ENCODE measurements at places on chromosomes 2 and 18. TPM values are rescaled to one million over a fixed set of nuclear protein-coding genes. Genes with fewer than 3 reads are reported as not detected.

- no peak overlapping the region for H3K27ac ChIP-seq
- H3K36me3 ChIP-seq, result no peaks in the 10 kb centered on the region
- H3K4me3 ChIP-seq, result no peak overlapping the region
- H3K4me1 ChIP-seq, result no peaks in the 10 kb centered on the region
- H3K27me3 ChIP-seq, result no peaks in the 10 kb centered on the region
These were observed 196.5 kb downstream of the SATB2 start for GRCh38 chr2:199261239-199261638.

- H3K27ac ChIP-seq, result no peak overlapping the region
- no peak overlapping the region for H3K4me3 ChIP-seq
- H3K27me3 ChIP-seq, result no peaks in the 10 kb centered on the region
- no peak for DNase-seq
- no peaks in the 10 kb centered on the region for H3K4me1 ChIP-seq
- no peaks in the 10 kb centered on the region for H3K36me3 ChIP-seq
These were observed 57.2 kb upstream of the LDLRAD4 start for GRCh38 chr18:13161276-13161899.

- no peak overlapping the region for H3K4me3 ChIP-seq
- no peak for DNase-seq
- H3K27ac ChIP-seq, result peak overlapping the region; percentile 48
- peaks cover 36% of the 10 kb centered on the region for H3K4me1 ChIP-seq
These were observed 70.5 kb upstream of the PPP1CB start for GRCh38 chr2:28681158-28681571.

DNA sequence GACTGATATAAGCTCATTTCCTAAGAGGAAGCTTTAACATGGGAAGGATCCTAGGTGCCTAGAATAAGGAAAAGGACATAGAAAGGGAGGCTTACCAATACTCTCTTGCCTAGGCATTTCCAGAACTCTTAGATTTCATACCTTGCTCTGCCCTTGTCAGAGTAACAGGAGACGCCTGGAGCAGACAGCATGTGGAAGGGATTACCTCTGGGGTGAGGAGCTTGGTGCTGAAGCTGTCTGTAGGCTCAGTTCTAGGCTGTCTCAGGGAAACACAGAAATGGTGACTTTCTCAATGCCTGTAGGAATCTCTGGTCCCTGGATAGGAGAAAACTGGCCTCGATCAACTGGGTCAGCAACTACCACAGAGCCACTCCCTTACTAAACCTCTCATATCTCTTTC, 150.0 kb downstream of the SLC4A3 start:
- no peak overlapping the region for H3K4me3 ChIP-seq
- H3K4me1 ChIP-seq, result no peaks in the 10 kb centered on the region
- no peak for DNase-seq
- no peaks in the 10 kb centered on the region for H3K27me3 ChIP-seq
- no peak overlapping the region for H3K27ac ChIP-seq

DNA sequence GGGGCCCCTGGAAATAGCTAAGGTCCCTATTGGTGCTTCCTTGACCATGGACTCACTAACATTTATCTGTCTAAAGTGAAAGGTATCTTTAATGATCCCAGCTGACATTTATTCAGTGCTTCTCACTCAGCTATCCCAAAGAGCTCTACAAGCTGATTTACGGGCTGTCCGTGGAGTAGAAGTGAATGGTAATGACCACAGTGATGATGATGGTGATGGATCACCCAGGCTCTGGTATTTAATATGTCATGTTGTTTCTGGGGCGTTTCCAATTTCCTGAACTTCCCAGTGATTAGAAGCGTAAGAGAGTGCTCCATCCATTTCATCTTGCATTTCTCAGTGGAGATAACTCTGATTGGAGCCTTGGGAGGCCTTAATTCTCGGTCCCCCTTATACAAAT, 304.3 kb downstream of the HRH4 start:
- H3K4me1 ChIP-seq, result peaks cover 8% of the 10 kb centered on the region
- DNase-seq, result no peak
- H3K4me3 ChIP-seq, result no peak overlapping the region
- no peaks in the 10 kb centered on the region for H3K27me3 ChIP-seq

DNA sequence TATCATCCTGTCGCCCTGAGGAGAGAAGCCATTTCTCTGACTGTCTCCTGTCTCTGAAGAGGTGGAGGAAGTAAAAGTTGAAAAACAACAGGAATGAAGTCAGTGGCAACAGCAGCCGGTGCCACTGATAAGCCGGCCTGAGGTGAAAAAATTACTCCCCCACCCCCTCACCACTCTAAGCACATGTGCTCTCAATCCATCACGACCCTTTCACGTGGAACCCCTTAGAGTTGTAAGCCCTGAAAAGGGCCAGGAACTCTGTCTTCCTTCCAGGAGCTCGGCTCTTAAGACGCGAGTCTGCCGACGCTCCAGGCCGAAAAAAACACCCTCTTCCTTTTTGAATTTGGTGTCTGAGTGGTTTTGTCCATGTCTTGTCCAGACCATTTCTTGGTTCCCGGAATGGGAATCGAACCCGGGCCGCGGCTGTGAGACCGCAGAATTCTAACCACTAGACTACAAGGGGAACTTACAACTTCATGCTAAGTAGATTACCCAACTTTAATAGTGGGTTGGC, 40.7 kb upstream of the TRIM43 start:
- H3K4me1 ChIP-seq, result no peaks in the 10 kb centered on the region
- H3K36me3 ChIP-seq, result no peaks in the 10 kb centered on the region
- H3K4me3 ChIP-seq, result no peak overlapping the region
- no peak overlapping the region for H3K27ac ChIP-seq
- H3K27me3 ChIP-seq, result no peaks in the 10 kb centered on the region

Gene CCDC68
- total RNA-seq, result 0.11 TPM

All from esophagus squamous epithelium (tissue), 5 donors.